Activated CD4-positive, alpha-beta T cell treated with anti-CD3 and anti-CD28 coated beads, Interleukin-2, amount 50 U/mL, for 1 hour (primary cell): ENCODE measurements at places on chromosomes 7 and 10.

GRCh38 chr10:23914641-23915040 is 294.3 kb upstream of the KIAA1217 start:
- no peak for DNase-seq

- DNase-seq, result no peak
These were observed 106.6 kb upstream of the YAE1 start for GRCh38 chr7:39459636-39460035.

- DNase-seq, result no peak
These were observed 62.3 kb downstream of the ATE1 start for GRCh38 chr10:121865554-121865953.

DNA sequence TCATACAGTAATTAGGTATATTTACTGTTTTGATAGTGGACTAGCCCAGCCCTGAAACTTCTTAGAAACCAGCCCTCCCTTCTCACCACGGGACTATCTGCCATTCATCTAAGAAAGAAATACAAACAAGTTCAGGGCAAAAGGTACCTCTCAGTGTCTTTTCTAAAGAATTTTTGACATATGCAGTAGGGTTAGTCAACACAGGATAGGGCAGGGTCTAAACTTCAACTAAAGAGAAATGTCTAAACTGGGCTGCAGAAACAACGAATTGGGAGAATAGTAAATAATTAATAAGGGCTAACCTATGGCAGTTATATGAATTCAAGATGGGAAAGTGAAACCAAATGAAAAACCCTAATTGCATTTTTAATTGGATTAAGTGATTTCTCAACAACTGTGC is 496.6 kb downstream of the INHBA start:
- no peak for DNase-seq

DNA sequence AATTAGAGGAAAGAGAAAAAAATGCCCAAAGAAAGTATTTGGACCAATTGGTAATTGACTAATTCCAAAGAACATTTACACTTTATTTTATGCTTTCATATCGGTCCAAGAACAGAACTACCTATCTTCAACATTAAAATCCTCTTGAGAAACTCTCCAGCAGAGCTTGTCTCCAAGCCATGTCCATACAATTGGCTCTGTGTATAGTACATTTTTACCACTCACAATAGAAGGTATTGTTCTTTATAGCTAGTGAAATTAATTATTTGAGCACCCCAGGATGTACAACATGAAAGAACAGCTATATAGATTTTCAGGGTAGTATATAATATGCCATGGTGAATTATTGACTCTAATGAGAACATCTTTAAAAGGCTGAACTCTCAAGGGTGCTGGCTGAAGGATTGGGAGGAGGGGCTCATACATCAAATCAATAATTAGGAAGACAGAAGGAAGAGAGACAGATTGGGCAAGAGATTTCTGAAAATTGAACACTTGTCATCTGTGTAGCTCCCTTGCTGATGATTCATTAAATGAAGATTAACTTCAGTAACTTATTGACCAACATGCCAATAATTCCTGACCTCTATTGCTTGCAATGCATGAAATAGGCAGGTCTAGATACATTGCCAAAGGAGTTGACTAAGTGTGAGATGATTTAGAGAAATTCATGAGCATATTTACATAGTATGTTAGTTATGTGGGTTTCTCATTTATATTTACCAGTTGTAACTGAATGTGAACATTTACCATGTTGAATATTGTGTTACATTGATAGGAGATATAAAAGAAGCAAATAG is 249.7 kb downstream of the MTERF1 start:
- no peak for DNase-seq
